ENCODE measurements at places on chromosomes 4 and X. TPM values are rescaled to one million over a fixed set of nuclear protein-coding genes. Genes with fewer than 3 reads are reported as not detected.

Gene GPR143
- total RNA-seq: not detected

Gene S100G
- total RNA-seq: not detected

Gene TEX13B
- total RNA-seq: not detected

Gene PNMA6F
- not detected for total RNA-seq

Gene TMEM164
- 20.5 TPM for total RNA-seq

Gene RIPPLY1
- total RNA-seq: not detected

Gene SMR3B
- total RNA-seq: not detected

Gene EXOC1L
- total RNA-seq: not detected

Gene DIPK2B
- 0.29 TPM for total RNA-seq

Gene TMPRSS11E
- total RNA-seq: not detected

Gene PLAC1
- not detected for total RNA-seq

Gene SPON2
- 17.4 TPM for total RNA-seq

Gene ACOX3
- total RNA-seq: 22.1 TPM

Gene TCEAL7
- not detected for total RNA-seq

Gene CENPE
- 49.6 TPM for total RNA-seq

Gene MGAT4D
- not detected for total RNA-seq

Gene H2BW1
- total RNA-seq: not detected

Gene SOX3
- total RNA-seq: not detected

Gene SPANXB1
- not detected for total RNA-seq

Gene SLC30A9
- 23.5 TPM for total RNA-seq

Gene CHIC1
- total RNA-seq: 4.8 TPM

Gene HTT-AS
- total RNA-seq: not detected

Gene HHIP
- not detected for total RNA-seq

Gene ATP10D
- total RNA-seq: 4.0 TPM

Data from activated naive CD4-positive, alpha-beta T cell treated with anti-CD3 and anti-CD28 coated beads, Interleukin-2, amount 50 U/mL, for 72 hours (primary cell).